Mesothelial cell of epicardium (in vitro differentiated cells): ENCODE measurements at places on chromosomes 5 and 9.

DNA sequence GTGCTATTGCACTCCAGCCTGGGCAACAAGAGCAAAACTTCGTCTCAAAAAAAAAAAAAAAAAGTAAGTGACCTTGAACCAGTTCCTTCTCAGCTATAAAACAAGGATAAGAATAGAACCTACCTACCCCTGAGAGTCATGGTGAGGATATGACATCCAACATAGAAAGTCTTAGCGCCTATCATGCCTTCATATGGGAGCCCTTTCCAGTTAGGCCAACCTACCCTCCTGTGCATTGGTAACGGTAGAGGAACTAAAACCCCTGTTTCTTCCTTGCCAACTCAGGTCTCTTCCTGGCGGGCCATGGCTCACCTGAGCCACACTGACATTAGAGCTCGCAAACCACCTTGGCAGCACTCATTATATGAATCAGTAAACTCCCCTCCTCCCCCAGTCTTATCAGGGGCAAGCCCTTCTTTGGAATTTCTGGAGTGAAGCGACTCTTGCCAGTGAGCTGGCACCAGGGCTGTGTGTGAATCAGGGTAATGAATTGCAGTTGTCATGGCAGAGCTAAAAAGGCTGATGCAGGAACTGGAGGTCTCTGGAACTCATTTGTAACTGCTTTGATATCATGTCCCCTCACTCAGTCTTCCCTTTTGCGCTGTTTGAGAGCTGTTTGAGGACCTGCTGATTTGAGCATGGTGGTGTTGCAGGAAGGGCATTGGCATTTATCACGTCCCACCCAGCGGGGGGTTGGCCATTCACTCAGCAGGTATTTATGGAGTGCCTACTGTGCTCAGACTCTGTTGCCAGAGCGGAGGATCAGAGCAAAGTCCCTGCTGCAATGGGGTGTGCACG, 10.3 kb downstream of the WWC1 start:
- DNase-seq: no peak

DNA sequence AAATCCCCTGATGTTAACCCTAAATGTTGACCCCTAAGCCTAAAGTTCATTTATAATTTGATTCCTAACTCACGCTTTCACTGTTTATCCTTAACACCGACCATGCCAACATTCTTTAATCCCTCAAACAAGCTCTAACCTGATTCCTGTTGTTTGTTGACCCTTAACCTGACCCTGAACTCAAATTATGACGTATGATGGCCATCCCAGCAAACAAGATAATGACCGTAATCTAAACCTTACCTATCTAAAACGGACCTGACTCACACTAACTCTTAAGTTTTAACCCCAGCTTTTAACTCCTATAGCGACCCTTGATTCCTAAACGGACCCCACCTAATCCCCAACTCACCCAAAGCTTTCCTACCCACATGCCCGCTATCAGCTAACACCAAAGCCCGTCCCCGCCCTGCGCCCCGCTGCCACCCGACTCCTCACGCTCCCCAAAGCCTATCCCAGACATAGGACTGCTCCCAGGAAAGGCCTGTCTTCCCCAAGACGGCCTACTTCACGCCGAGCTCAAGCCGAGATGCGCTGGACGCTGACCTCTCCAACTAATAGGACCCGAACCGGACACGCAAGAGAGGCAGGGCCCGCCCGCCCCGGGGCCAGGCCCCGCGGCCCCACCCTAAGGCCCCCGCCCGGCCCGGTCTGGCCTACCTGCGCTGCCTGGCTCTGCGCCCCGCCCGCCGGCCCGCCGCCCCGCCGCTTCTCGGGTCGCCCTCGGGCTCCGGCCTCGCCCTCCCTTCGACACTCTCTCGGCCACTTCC, 395 bp downstream of the TLN1 start:
- DNase-seq: peak; percentile 66

GRCh38 chr5:33742181-33742580, 149.6 kb downstream of the ADAMTS12 start:
- DNase-seq: no peak

DNA sequence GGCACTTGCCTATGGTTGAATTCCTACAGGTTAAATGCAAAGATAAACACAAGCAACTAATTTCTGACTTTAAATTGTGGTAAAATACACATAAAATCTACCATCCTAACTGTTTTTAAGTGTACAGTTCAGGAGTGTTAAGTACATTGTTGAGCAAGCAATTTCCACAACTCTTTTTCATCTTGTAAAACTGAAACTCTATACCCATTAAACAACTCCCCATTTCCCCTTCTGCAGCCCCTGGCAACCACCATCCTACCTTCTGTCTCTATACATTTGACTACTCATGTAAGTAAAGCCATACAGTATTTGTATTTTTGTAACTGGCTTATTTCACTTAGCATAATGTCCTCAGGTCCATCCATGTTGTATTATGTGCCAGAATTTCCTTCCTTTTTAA, 38.5 kb upstream of the STX17 start:
- DNase-seq: no peak

GRCh38 chr9:16180546-16180945, 627.7 kb downstream of the CCDC171 start:
- no peak for DNase-seq

GRCh38 chr5:68745448-68745847, 348.4 kb upstream of the SLC30A5 start:
- DNase-seq: no peak
